ENCODE measurements at places on chromosomes 7 and 10.

- no peak overlapping the region for H3K4me3 ChIP-seq
- H3K36me3 ChIP-seq = no peaks in the 10 kb centered on the region
- no peak overlapping the region for H3K27ac ChIP-seq
- H3K4me1 ChIP-seq = no peaks in the 10 kb centered on the region
- H3K27me3 ChIP-seq = no peaks in the 10 kb centered on the region
Measured at GRCh38 chr10:101453791-101454718, 100.1 kb downstream of the BTRC start.

GRCh38 chr10:88385601-88386203, 197.4 kb downstream of the RNLS start:
- H3K4me1 ChIP-seq = peaks cover 10% of the 10 kb centered on the region
- H3K27ac ChIP-seq = no peak overlapping the region
- no peak overlapping the region for H3K4me3 ChIP-seq
- H3K36me3 ChIP-seq = no peaks in the 10 kb centered on the region
- H3K27me3 ChIP-seq = no peaks in the 10 kb centered on the region

GRCh38 chr7:89623018-89623672, 531.1 kb upstream of the STEAP1 start:
- peak; percentile 65 for DNase-seq
- H3K27me3 ChIP-seq = no peaks in the 10 kb centered on the region
- H3K4me1 ChIP-seq = no peaks in the 10 kb centered on the region
- no peak overlapping the region for H3K27ac ChIP-seq
- H3K36me3 ChIP-seq = no peaks in the 10 kb centered on the region

GRCh38 chr10:124144536-124144935, 51.1 kb upstream of the CHST15 start:
- no peaks in the 10 kb centered on the region for H3K4me1 ChIP-seq
- no peak overlapping the region for H3K4me3 ChIP-seq

DNA sequence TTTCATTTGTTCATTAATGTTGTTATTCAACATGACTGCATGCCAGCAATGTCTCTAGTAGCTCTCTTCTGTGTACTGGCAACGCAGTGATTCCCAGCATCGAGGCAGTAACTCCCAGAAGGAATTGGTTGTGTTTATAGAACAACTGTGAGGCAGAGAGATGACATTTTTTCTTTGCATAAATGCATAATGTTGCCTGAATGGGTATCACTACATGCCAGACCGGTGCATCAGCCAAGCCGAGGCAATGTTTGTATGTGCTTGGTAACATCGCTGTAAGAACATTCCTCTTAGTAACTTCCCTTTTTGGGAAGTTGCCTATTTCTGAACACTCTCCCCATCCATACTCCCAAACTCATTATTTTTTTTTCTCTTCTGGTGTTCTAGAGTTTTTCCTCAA, 182.9 kb downstream of the HTR7 start:
- peaks cover 22% of the 10 kb centered on the region for H3K4me1 ChIP-seq
- H3K36me3 ChIP-seq = no peaks in the 10 kb centered on the region
- peak; percentile 89 for DNase-seq
- no peaks in the 10 kb centered on the region for H3K27me3 ChIP-seq
